ENCODE measurements at places on chromosomes 5 and 9. TPM values are rescaled to one million over a fixed set of nuclear protein-coding genes. Genes with fewer than 3 reads are reported as not detected.
A peak's percentile ranks its signal among the peaks of the same experiment; 100 is the strongest.

DNA sequence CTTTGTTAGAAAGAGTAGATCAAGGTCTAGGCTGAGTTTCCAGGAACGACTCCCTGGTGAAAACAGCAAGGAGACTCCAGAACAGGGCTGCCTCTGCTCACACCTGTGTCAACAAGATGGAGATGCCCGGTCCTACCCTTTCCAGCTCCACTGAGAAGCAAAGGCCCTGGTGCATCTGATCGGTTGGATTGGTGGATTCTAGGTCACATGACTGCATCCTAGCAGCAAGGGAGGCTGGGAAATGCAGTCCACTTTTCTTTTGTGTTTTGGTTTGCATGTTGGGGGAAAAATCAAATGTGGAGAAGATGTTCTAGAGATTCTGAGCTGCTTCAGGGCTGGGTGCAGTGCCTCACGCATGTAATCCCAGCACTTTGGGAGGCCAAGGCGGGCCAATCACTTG is 82.0 kb upstream of the TRIO start:
- DNase-seq = no peak

- no peak for DNase-seq
Measured at GRCh38 chr5:38809388-38810359, 36.1 kb upstream of the OSMR start.

DNA sequence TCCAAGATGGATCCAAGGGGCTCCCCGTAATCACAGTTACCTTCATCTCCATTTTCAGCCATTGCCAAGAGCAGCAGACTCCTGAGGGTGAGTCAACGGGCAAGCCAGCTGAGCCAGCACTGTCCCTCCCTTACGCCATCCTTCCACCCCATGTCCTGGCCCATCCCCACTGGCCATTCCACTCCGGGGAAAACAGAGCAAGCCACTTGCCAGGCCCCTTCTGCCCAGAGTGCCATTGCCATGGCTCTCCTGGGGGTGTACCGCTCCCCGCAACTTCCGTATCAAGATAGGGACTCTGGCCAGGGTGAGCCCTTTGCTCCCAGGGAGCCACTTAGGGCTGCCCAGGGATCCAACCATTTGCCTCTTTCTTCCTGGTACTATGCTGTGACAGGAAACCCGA is 48.9 kb upstream of the CDKN2AIPNL start:
- no peak for DNase-seq

GRCh38 chr9:133400292-133400691 is 17.5 kb downstream of the REXO4 start:
- no peak for DNase-seq

GRCh38 chr9:79989079-79989478 is 417.3 kb downstream of the TLE4 start:
- no peak for DNase-seq

- no peak for DNase-seq
Measured at GRCh38 chr5:165460911-165461310, 1955.5 kb downstream of the MAT2B start.

DNA sequence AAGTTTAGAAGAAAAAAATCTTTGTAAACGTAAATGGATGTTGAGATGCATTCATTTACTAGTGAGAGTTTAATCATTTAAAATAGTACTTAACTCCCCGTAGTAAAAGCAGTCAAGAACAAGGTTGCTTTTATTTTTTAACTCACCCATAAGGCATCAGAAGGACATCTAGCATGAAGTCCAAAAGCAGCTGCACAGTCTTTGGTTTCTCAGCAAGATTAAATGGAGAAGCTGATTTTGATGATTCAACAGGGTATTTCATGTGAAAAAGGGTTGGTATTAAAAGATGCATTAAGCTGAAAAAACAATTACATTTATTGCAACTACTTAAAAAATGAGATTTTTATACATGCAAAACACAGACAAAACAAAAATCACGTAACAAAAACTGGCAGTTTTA is 44.0 kb downstream of the ECPAS start:
- DNase-seq = no peak

- peak; percentile 89 for DNase-seq
Measured at GRCh38 chr5:141875795-141876627, 2.2 kb downstream of the PCDH1 start.

GRCh38 chr9:76431601-76432000 is 27.4 kb upstream of the GCNT1 start:
- no peak for DNase-seq

DNA sequence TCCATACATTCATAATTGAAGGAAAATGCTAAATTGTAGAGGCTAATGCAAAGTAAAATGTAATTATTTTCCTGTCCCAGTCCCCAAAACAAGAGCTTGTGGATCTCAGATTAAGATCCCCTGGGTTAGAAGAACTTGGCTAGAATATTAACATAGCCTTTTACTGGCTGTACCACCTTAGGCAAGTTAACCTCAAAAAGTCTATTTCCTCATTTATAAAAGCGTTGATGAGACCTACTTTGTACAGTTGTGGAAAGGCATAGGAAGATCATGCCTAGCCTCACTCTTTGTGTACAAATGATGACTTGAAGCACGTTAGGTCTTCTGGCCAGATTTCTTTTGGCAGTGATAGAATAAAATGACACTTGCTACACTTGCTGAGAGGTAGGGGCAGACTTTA is 97.2 kb downstream of the F2RL2 start:
- DNase-seq = no peak

DNA sequence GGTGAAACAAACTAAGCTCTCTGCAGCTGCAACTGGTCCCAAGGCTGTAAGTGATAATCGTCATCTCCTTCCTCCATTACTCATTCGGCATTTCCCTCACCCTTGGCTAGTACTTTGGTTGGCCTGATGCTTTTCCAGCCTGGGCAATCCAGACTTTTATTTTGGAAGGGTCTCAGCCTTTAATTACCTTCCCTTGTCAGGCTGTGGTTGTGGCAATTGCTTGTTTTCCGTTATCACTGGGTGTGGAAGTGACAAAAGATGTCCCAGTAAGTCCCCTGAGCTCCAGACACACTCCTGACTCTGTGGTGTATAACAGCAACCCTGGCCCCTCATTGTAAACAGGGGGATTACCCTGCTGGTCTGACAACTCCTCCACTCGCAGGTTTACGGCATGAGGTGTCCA is 6.3 kb upstream of the FAF2 start:
- DNase-seq = no peak

GRCh38 chr5:109553846-109554245 is 135.9 kb upstream of the MAN2A1 start:
- no peak for DNase-seq

DNA sequence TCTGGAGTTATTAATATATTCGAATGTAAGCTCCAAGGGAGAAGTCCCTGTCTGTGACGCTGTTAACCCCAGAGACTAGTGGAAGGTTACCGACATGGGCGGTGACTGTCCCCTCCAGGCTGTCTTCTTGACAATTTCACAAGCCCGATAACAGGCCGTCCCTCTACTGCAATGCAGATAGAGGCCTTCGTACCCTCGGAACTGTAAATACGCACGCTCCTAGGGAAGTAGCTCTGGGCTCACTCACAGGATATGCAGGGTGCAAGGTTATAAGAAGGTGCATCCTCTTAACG is 680 bp upstream of the RFK start:
- DNase-seq = no peak

DNA sequence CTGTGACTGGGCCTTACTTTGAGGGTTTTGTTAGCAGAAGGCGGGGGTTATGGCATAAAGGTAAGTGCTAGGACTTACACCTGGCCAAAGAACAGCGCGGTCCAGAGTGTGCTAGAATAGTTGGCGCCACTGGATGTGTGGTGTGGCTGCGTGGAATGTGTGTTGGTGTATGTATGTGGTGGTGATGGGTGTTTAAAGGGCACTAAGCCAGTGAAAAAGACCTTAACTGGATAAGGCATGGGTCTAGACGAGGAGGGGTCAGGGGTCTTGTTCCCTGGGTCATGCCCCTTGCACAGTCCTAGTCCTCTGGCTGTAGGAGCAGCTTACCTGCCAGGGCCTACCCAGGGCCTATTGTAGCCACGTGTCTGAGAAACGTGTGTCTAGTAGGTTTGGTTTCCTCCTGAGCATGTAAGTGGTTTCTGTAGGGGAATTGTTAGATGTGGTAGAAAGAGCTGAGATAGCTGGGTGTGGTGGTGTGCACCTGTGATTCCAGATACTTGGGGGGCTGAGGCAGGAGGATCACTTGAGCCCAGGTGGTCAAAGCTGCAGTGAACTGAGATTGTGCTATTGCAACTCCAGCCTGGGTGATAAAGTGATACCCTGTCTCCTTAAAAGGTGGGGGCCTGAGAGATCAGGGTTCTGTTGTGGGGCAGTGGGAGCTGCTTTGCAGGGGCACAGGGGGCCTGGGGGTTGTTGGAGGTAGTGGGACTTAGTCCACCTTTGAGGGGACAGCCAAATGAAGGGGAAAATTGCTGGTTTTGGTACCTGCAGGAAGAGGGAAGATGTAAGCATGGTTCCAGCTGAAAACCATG is 55.2 kb downstream of the HSPA4 start:
- no peak for DNase-seq

The ABITRAM gene
- total RNA-seq = 10.4 TPM

The SPATA31C1 gene
- total RNA-seq = not detected

Measured in mesenteric fat pad (tissue), 1 donor.